Activated T-helper 17 cell treated with anti-CD3 and anti-CD28 coated beads, Interleukin-2, amount 50 U/mL, for 72 hours (primary cell): ENCODE measurements at places on chromosomes 1 and 21. TPM values are rescaled to one million over a fixed set of nuclear protein-coding genes. Genes with fewer than 3 reads are reported as not detected.

The MTMR11 gene
- total RNA-seq, result 3.0 TPM

The OR2L13 gene
- not detected for total RNA-seq

GRCh38 chr1:206609229-206609991 lies 2.9 kb downstream of the EIF2D start:
- peak; percentile 54 for ATAC-seq

DNA sequence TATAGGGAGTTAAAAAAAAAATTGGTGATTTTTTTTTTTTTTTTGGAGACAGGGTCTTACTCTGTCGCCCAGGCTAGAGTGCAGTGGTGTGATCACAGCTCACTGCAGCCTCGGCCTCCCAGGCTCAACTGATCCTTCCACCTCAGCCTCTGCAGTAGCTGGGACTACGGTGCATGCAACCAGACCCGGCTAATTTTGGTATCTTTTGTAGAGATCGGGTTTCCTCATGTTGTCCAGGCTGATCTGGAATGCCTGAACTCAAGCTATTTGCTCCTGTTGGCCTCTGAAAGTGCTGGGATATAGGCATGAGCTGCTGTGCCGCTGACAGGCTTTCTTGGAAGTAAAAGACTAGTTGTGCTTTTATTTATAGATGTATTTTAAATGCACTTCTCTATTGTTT lies 3.0 kb downstream of the CDC42 start:
- ATAC-seq, result no peak

DNA sequence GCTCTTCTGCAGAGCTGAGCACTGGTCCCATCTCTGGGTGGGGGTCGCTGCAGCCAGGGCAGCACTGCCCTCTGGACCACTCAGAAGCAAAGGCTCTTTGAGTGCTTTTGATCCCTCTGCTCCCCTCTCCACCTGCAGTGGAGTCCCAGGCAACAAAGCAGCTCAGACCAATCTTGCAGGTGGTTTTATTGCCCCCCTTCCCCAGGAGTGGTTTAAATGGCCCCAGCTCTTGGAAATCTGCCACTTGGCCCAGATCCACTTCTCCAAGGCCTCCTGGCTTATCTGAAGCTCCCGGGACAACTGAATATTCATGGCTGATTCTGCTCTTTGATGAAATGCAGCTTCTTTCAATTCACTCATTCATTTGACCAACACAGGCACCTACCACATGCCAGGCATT lies 2.7 kb downstream of the STUM start:
- ATAC-seq, result no peak

DNA sequence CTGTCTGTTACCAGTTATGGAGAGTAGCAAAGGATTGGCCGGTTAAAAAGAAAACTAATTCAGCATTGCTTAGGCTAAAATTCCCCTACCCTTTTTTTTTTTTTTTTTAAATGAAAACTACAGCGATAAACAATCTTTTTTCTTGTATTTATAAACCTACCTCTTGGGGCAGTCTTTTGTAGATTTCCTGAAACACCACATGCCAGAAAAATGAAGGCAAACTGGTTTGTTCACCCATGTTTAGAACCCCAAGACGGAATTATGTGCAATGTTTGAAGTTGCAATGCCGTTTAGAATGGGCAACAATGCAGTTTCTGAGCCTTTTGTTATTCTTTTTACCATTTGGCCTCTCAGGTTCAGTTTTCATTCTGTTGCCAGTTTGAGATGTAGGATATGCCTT lies 59.1 kb downstream of the PRDM2 start:
- no peak for ATAC-seq

DNA sequence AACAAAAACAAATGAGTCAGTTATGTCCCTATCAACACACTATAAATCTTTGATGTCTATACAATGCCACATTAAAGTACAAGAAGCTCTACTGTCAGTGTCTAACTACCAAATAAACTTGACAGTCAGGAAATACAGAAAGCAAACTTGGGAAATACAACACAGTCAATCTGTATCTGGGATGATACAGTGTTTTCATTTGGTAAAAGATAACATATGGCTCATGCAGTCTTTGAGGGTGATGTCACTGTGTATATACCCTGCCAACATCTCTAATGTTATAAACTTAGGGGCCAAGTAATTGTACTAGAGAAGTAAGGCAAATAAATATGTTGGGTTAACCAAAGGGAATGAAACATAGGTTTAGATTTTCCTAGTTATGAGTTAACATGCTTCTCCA lies 552.5 kb upstream of the ADAMTS5 start:
- no peak for ATAC-seq

DNA sequence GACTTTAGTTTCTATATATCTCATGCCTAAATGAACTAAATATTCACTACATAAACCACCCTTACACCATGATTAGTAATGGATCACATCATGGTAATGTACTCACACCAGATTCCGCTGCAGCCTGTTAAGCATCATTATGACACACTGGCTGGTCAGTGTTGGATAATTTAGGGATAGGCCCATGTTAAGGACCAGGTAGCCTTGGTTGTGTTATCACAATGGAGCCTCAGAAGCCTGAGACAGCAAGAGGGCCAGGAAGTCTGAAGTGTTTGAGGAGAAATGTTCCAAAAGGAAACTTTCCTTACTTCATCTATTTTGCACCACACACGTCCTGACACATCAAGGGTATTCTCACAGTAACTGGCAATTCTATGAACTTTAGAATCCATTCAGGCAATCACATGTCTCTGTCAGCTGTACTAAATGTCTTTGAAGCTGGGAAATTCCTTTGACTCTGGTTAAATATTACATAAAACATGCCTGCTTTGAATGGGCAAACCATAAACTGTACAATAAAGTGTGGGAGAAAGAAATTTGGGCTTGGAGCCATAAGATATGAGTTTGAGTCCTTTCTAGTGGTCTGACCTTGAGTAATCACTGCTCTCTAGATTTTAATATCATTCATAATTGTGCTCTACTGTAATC lies 105.3 kb upstream of the DPT start:
- peak; percentile 84 for ATAC-seq

DNA sequence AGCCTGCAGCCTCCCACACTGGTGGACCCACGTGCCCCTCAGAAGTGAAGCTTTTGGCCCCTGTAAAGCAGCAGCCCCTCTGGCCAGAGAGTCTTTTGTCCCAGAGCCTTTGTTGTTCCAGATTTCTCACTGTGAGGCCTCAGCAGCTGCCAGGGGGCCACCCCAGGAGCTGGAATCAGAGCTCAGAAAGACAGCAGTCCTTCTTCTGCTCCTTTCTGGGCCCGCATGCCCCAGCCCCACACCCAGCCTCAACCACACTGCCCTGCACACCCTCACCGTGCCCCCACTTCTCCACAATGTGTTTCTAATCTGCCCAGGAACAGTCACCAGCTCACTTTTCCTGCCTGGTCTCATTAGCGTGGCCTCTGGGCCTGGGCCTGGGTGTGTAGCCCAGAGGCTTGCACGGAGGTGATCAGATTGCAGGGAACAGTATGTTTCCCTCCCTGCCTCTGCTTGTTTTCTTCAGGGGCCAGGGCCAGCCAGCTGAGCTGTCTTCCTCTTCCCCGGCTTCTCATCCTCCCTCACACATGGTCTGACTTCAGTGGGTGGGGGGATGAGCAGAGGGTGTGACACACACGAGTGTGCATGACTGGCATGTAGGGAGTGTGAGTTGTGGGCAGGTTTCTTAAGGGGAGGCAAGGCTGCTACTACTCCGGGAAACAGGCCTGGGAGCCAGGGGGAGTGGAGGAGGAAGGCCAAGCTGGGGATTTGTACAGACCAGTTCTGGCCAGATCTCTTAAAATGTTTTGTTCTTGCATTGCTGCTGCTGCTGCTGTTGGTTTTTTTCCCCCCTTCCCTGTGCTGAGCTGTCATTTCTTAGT lies 82.5 kb upstream of the ZNF648 start:
- ATAC-seq, result peak; percentile 17

GRCh38 chr1:58249737-58250586 lies 296.6 kb downstream of the OMA1 start:
- no peak for ATAC-seq
